ENCODE measurements at places on chromosomes 16 and 17.

DNA sequence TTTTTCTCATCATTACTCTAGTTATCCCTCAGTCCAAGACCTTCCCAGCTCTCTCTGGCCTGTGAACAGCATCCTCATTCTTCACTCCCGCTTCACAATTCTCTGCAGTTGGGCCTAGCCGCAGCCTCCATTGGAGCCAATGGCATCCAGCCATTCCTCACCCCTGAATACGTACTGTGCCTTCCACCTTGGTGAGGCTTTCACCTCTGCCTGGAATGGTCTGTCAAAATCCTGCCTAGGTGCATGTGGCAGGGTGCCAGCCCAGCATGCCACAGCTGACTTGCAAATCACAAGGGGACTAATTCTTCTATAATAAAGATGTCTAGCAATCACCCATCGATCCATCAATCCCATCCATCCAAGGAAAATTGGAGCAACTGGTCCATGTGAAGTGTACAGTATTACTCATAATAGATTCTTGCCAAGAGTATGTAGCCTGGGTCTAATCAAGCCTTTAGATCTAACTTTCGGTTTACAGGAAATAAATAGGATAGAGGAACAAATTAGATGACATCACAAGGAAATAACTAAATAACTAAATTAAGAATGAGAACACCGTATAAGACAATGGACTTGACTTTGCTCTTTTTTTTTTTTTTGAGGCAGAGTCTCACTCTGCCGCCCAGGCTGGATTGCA, 5.1 kb upstream of the CX3CL1 start:
- no peak for DNase-seq

- DNase-seq = no peak
Observed at GRCh38 chr17:35374766-35375344, 1.4 kb upstream of the SLFN11 start.

- DNase-seq = no peak
Observed at GRCh38 chr16:68770671-68771070, 33.6 kb downstream of the CDH1 start.

GRCh38 chr16:5075637-5076036, 4.0 kb downstream of the ALG1 start:
- DNase-seq = no peak

GRCh38 chr17:80891397-80892018, 100.1 kb upstream of the CHMP6 start:
- peak; percentile 86 for DNase-seq

DNA sequence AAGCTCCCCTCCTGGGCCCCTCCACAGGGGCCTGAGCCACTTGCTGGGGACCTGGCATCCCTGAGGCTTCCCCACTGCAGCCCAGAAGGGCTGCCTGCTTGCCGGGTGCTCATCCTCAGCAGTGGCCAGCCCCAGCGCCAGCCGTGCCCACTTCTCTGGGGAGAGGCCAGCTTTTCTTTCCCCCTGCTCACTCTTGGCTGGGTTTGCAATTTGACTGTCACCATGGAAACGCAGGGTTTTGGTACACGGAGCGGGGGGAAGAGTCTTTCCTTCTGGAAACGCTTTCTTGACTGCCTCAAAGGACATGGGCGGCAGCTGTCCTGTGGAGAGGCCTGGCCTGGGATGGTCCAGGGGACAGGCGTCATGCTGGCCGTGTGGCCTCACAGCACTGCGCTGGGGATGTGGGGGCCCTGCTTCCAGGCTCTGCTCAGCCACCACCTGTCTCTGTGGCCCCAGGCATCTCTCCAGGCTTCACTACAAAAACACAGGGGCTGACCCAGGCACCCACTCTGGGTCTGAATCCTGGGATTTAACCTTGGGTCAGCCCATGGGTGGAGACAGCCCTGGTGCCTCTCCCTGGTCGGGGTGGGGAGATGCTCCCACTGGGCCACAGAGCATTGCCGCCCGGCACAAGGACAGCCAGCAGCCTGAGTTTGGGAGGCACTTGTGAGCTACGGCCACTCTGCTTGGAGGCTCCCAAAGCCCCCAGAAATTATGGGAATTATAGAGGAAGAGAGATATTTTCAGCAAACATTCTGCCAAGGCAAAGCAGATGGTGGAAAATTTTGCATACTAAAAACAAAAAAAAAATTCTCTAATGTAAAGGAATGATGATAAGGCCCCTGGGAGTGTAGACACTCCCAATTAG, 45.9 kb upstream of the DOC2B start:
- DNase-seq = no peak

- DNase-seq = no peak
Observed at GRCh38 chr16:56255904-56256303, 64.6 kb downstream of the GNAO1 start.

DNA sequence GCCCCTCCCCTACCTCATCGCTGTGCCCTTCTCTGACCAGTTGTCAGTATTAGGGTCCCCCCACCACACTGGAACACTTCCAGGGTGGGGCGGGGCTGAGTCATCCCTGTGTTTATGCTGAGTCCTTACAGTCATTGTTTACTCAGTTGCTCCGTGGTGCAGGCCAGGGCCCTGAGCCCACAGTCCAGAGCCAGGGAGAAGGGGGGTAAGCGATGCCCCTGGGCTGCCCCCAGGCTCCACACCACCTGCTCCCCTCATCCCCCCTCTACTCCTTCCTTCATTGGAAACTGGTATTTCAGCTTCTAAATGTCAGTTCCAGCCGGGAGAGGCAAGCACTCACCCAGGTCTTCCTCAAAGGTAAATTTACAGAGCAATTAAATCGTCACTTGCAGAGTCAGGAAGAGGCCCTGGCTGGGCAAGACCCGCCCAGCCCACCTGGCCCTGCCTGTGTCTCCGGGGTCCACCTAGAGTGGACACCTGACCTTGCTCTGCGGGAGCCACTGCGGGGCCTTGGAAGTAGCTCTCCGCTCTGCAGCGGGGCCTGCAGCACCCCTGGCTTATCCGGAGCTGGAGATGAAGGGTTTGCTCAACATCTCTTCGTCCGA, 4.8 kb downstream of the ATP2A3 start:
- no peak for DNase-seq

GRCh38 chr16:17470908-17471718, at the start of gene XYLT1:
Gene XYLT1, minus strand, starts transcription at chr16:17470960. Its CDS starts 164 bp downstream, at chr16:17470796.
- DNase-seq = no peak

GRCh38 chr17:8994319-8994718, 27.0 kb upstream of the NTN1 start:
- peak; percentile 54 for DNase-seq

DNA sequence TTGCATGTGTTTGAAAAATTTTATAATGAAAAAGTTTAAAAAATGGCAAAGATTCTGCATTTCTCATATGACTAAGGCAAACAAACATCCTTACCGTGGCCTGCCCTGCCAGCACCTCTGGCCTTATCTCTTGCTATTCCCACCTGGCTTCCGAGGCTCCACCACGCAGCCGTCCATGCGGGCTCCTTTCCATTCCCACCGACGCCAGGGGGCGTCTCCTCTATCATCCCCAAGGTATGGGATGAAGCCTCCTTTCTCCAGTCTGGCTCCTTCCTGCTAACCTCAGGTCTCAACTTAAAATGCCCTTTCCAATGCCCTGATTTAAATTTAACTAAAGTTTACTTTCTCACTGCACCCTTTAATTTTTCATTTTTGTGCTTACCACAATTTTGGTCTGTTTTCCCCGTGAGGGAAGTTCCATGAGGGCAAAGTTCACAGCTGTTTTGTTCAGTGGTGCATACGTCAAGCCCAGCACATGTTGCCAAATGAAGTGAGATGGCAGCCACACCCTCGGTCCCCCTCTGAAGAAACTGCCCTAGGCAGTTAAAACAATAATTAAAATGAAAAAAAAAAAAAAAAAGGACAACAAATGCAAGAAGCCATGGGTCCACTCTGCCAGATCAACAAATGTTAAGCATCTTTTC, 13.3 kb upstream of the SDK2 start:
- DNase-seq = no peak

GRCh38 chr16:3878610-3879009, 1.9 kb downstream of the CREBBP start:
- DNase-seq = no peak

GRCh38 chr16:88448461-88449266, 4.4 kb upstream of the ZFPM1 start:
- DNase-seq = no peak

GRCh38 chr17:83089328-83090132, 10.1 kb downstream of the METRNL start:
- no peak for DNase-seq

DNA sequence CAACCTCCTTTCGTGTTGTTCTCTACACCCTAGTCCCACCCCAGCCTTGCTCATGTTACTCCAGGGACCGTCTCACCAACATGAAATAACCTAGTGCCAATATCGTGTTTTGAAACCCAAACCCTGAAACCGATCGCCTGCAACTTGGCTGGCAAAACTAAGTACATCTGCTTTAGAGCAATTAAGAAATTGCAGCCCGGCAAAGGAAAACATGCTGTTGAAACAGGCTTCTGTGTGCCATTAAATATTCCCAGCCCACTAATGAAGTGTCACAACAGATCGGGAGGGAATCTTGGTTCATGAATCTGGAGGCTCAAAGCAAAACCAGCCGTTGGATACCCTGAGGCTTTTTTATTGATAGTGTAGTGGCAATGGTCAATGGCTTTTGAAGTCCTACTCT, 48.3 kb upstream of the GPR139 start:
- no peak for DNase-seq

DNA sequence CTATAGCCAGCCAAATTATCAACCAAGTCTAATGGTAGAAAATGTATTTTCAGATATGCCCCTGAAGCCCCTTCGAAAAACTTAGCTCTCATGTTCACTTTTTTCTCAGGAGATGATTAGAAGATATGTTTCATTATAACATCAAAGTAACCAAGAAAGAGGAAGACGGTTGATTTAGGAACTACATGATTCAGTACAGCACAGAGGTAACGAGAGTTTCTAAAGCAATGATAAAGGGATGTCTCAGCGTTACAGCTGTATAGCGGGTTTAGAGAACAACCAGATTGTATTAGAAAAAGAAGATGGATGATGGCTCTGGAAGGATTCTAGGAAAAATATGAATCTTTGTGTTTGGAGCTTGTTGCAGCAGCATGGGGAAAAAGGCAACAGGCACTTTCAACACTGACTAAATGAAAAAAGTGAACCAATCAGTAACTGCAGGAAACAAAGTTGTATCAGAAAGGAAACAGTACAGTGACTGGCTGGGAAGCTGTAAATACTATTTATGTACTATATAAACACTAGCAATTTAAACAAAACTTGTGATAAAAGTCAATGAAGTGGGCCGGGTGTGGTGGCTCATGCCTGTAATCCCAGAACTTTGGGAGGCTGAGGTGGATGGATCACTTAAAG, 21.5 kb downstream of the MBTD1 start:
- DNase-seq = no peak

Data from activated CD4-positive, alpha-beta T cell treated with anti-CD3 and anti-CD28 coated beads, Interleukin-2, amount 50 U/mL, for 24 hours (primary cell).